Mucosa of gallbladder (tissue), 1 donor: ENCODE measurements at places on chromosomes 7 and 10.
A peak's percentile ranks its signal among the peaks of the same experiment; 100 is the strongest.

GRCh38 chr10:89283936-89284475, 17.8 kb upstream of the IFIT2 start:
- DNase-seq: peak; percentile 45

DNA sequence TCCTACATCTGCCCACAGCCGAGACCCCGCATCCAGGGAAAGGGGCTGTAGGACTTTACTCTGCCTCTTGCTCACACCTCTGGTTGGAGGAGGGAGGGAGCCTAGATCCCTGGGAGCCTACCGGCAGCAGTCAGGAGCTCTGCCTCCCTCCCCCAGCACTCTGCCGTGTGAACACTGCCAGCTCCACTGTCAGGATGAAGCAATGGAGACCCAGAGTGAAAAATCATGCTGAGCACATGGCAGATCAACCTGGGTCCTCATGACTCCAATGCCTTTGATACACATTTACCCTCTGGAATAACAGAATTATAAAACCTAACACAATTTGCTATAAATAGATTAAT, 477.7 kb downstream of the TNS3 start:
- DNase-seq: no peak

DNA sequence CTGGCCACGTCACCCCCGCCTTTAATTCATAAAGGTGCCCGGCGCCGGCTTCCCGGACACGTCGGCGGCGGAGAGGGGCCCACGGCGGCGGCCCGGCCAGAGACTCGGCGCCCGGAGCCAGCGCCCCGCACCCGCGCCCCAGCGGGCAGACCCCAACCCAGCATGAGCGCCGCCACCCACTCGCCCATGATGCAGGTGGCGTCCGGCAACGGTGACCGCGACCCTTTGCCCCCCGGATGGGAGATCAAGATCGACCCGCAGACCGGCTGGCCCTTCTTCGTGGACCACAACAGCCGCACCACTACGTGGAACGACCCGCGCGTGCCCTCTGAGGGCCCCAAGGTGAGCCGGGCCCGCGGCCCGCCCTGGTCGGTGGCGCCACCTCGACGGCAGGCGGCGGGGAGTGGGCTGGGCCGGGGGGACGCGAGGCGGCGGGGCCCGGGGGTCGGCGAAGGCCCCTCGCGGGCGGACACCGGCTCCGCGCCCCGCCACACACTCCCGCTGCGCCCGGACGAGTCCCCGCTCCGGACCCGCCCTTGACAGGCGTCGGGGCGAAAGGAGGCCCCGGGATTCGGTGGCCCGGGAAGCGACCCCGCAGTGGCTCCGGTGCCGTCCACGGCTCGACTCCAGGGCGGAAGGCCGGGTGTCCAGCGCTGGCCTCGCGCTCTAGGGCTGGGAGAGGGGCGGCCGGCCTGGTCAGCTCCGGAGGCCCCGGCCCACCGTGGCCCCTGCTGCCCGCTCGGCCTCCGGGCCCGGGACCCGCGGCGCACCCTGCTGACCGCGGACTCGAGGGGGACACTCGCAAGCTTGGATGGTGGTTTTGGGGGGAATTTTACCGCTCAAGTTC, 557 bp downstream of the BAG3 start:
- no peak for DNase-seq

DNA sequence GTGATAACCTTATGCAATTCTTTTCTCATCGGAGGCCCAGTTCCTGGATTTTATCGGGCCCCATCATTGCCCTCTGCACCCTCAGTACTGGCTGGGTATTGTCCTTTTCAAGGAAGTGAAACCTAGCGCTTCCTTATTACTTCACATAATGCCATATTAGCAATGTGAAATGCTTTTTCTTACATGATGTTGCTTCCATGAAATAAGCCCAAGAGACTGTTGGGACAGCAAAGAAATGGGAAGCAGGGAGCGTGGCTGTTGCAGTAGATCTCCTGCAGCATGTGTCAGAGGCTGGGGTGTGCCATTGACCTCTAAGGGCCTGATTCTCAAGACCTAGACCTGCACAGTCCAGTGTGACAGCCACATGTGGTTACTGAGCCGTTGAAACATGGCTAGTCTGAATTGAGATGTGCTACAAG, 8.1 kb downstream of the CHN2 start:
- peak; percentile 63 for DNase-seq
